ENCODE measurements at places on chromosomes 7 and 10. TPM values are rescaled to one million over a fixed set of nuclear protein-coding genes. Genes with fewer than 3 reads are reported as not detected.

- peak; percentile 50 for DNase-seq
Observed at GRCh38 chr7:1664711-1665548, 5.1 kb upstream of the ELFN1 start.

DNA sequence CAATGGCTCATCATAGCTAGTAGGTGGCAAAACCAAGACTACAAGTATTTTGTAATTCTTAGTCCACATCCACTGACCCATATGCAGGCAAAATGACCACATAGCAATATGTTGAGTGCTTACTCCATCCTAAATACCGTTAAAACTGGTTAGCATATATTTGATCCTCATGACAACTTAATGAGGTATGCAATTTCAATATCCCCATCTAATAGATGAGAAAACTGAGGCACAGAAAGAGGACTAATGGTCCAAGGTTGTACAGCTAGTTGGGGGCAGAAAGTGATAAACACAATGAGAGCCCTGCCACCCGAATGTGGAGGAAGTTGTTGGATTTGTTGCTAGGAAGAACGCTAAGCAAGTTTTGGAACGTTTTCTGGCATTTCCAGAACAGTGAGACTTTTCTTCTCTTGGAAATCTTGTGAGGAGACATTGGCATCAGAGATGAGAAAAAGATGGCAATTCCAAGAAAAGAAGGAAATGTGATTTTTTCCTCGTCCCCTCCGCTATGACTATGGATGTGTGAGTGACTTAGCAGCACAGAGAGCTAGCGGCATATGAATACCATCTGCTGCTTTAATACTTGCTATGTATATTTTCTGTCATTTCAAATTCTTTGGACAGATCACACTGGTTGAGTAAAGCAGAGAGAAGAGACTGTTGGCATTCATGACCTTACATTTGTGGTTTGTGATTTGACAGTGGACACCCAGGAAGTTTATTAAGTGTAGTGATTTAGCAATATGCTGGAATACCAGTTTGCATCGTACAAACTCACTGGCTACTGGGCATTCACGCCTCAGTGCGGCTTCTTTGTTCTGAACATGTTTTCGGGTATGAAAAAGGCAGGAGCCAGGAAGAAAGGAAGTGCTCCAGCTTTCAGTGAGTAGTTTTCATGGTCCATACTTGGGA is 51.5 kb downstream of the NRCAM start:
- DNase-seq: no peak

DNA sequence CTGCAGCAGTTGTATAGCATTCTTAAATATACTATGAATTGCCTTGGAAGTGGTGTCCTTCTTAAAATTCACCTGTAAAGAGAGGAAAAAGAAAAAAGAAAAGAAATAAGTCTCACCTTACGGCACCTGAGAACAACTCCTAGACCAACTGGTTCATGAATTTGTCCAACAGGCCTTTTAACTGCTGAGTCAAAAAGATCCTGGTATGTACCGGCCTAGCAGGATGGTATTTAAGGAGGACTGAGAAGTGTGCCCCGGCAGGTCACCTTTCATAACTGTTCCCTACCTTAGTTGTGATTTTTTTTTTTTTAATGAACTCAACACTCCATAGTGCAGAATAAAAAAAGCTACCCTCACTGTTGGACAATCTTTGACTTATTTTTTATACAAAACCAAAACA is 25.8 kb downstream of the STN1 start:
- DNase-seq: no peak

GRCh38 chr10:132370426-132371340 is 26.3 kb upstream of the PWWP2B start:
- no peak for DNase-seq

- DNase-seq: no peak
Observed at GRCh38 chr7:103524042-103524907, 78.3 kb upstream of the SLC26A5 start.

- DNase-seq: no peak
Observed at GRCh38 chr7:101722247-101722646, 93.2 kb upstream of the MYL10 start.

WEE2 gene
- not detected for total RNA-seq
